ENCODE measurements at places on chromosomes 5 and 9. TPM values are rescaled to one million over a fixed set of nuclear protein-coding genes. Genes with fewer than 3 reads are reported as not detected.

Gene HTR4
- 5.5 TPM for total RNA-seq

Gene OR1J2
- total RNA-seq = not detected

Gene ARHGEF39
- total RNA-seq = 0.46 TPM

Gene DMRT2
- total RNA-seq = 0.23 TPM
